ENCODE measurements at places on chromosomes 1 and 21. TPM values are rescaled to one million over a fixed set of nuclear protein-coding genes. Genes with fewer than 3 reads are reported as not detected.

DNA sequence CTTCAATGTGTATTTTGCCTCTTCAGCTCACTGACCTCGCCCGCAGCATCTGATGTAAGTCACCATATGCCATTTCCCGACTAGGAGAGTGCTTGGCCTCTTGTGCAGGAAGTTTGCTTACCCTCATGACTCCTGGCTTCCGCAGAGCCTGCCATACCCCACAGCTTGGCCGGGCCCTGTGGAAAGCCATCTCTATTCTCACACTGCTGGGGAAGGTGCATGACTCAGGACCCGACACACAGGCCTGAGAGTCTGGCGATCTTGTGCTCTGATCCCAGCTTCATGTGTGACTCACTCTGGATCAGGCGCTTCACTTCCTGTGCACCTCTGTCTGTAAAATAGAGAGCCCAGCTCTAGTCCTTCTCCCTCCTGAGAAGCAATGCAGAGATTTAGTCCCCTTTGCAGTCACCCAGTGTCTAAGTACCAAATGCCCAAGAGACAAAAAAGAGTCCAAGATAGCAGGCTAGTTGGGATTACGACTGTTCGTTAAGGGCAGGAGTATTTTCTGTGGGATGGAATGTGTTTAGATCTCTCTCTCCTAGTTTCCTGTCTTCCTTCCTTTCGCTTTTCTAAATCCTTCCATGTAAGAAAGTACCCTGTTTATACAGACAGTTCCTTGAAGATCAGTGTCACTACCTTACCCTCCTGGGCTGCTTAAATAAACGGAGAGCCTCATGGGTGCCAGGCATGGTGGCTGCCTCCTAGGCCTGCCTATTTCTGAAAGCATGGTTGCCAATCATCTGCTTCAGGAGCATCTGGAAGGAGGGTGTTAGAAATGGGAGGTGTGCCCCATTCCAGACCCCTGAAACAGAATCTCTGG is 62.8 kb upstream of the KIF26B start:
- no peak for DNase-seq

GRCh38 chr1:199279872-199280645 is 641.2 kb downstream of the PTPRC start:
- no peak for DNase-seq

- DNase-seq: no peak
These were observed 207 bp upstream of the SVBP start for GRCh38 chr1:42817440-42817767.

Gene ZMYND12
- 0.70 TPM for total RNA-seq

- no peak for DNase-seq
These were observed 8.6 kb downstream of the CSTB start for GRCh38 chr21:43767498-43767983.

DNA sequence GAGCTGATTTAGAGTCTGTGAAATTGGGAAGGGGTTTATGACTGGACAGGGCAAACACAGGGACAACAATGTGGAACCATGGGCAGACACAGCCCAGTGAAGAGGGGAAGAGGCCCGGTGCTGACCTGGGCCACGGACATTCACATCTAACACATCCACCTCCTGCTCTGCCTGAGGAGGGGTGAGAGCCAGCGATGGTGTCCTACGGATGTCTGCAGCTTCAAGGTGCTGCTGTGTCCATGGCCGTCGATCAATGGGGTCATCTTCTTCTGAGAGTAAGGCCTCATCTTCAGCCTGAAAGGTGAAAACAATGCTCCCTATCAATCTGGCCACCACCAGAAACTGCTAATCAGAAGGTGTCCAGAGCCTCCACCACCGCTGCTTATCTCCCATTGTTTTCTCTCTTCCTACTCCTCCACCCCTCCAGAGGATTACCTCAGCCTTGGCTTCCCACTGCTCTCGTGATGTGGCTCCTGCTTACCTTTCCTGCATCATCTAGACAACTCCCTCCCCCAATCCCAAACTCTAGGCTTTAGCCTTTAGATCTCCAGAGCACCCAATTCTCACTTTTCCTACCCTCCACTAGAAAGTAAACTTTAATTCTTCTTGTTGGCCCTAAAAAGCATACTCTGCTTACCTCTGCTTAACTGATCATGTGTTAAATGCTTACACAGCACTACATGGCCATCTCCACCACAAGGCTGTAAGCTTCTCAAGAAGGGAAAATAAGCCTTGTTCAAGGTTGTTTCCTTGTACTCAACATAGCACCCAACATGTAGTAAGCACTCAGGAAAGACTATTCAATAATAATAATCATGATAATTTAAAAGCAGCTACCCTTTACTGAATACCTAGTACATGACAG is 24.0 kb upstream of the ADAM30 start:
- DNase-seq: no peak

- DNase-seq: no peak
These were observed 3.8 kb downstream of the TRPM2 start for GRCh38 chr21:44357064-44357837.

DNA sequence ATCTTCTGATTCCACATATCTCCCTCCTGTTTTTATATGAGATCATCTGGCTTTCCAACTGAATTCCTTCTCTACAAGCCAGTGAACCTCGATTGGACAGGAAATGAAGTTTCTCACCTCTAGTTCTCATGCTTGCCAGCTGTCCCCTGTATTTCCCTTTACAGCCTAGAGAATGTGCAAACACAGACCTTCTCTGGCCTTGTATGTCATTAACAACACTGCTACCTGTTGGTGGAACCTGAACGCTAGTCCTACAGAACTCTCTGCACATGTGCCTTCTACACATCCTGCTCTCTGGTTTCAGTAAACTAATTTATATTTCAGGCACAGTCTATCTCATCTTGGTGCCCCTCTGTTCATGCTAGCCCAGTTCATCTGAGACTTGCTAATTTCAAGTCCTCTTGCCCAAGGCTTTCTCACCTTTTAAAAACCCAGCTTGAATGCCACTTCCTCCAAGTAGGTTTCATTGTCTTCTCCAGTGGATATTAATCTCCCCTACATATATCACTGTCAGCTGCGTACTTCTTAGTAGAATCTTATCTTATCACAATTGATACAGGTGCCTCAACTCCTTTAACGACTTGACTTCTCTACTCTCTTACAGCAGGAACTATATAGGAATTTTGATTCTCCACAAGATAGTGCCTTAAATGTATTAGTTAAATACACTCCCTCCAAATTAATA is 549.9 kb downstream of the PLPP3 start:
- no peak for DNase-seq

DNA sequence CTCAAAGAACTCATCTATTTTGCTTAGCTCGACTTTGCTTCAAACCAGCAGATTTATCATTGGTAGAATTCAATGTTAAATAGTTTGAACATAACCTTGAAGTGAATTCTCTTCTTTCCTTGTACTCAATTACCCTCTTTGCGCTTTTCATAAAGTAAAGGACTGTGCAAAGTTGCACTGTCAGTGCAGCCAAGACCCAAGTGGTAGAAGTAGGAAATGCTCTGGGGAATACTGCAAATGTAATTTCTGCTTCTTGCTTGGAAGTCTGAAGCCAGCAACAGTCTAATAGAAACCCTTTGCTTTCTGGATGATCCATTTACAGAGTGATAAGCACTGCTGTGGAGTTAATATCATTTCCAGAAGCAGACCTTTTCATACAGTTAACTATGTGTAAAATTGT is 936.7 kb upstream of the TMPRSS15 start:
- no peak for DNase-seq

DNA sequence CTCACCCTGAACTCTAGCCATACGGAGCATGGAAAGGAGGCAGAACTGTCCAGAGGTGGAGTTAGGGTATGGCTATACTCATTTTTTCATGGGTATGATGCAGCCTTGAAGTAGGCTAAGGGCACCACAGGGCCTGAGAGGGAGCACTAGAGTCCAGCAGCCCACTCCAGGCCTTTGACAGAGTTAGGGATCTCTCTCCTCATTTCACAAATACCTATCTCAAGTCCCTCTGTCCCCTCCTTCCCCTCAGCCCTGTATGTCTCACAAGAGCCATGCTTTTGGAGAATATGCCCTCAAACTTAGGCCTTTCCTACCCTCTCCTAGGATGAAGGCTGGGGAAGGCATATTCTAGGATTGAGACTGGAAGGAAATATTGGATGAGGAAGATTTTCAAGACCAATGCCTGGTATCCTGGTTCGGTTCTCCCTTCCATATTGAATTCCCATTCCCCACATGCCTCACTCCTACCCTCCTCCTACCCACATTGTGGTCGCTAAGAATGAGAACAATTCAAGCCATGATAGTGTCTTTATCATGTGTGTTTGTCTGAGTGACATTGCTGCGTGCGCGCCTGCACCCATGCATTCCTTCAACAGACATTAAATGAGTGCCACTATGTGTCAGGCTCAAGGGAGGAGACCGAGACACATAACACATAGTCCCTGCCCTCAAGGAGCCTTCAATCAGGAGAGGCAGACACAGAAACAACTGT is 2.6 kb upstream of the NECTIN4 start:
- DNase-seq: no peak

- no peak for DNase-seq
These were observed 367.3 kb downstream of the PTPRU start for GRCh38 chr1:29603622-29604021.

DNA sequence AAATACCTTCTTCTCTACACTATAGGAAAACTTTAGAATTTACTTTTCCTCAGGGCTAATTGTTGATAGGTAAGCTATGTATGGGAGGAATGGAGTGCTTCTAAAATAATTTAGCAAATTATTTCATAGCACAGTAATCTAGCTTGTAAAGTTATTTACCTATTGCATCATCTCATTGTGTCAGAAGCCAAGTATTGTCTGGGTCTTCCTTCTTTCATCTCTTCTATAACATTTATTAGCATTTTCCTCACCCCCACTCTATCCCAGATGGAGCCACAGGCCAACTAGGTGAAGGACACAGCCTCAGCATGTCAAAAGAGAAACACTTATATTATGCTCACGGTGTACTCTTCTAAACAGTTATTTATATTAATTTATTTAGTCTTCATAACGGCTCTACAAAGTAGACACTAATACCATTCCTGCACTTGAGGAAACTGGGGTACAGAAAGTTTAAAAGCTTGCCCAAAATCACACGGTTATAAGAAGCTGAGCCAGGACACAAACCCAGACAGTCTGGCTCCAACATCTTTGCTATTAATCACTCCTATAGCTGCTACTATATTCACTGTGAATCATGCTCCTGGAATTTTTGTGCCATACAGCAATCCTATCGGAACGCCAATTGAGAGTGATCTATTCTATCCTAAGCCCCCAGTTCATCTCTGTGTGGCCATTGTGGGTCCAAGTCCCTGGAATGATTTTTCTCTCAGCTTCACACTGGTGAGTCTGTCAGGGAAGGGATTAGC is 43.1 kb downstream of the OR10J5 start:
- DNase-seq: no peak

Gene DENND2C
- total RNA-seq: 2.0 TPM

GRCh38 chr21:44057960-44058651 is 46.0 kb downstream of the TRAPPC10 start:
- peak; percentile 35 for DNase-seq

Gene BNIPL
- 0.30 TPM for total RNA-seq

Gene KCNJ10
- not detected for total RNA-seq

Gene AMY1B
- total RNA-seq: not detected

DNA sequence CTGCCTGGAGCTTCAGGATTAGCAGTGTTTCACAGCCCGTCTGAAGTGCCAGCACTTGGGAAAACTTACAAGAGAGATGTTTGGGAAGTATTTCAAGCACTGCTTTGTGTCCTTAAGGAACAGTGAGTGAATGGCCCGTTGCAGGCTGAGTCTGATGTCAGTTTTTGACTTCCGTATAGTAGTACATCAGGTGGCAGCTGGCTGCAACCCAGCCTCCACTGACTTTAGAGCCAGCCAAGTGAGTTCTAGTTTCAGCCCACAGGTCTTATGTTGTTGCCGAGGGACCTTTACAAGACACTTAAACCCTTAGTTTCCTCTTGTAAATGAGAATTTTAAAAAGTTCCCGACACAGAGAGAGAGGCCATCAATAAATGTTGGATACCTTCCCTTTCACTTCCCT is 35.0 kb downstream of the UCK2 start:
- DNase-seq: no peak

GRCh38 chr1:24216276-24217074 is 29.4 kb upstream of the IFNLR1 start:
- no peak for DNase-seq

- DNase-seq: no peak
These were observed 1.1 kb upstream of the ZNF496 start for GRCh38 chr1:247332623-247333361.

Gene B3GALT2
- total RNA-seq: 0.25 TPM

Gene NES
- not detected for total RNA-seq

DNA sequence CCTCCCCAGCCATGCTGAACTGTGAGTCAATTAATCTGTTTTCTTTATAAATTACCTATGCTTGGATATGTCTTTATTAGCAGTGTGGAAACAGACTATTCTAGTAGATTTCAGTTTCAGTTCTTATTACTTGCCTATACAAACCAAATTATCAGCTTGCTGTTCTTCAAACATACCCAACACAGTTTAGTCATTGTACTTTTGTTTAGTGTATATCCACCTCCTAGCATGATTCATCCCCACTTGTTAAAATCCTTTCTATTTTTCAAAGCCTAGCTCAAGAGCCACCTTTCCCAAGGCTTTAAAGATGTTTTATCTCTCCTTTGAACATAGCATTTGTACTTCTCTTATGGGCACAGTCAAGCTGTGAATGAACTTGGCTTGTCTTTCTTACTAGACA is 195.6 kb upstream of the ZRANB2 start:
- no peak for DNase-seq

DNA sequence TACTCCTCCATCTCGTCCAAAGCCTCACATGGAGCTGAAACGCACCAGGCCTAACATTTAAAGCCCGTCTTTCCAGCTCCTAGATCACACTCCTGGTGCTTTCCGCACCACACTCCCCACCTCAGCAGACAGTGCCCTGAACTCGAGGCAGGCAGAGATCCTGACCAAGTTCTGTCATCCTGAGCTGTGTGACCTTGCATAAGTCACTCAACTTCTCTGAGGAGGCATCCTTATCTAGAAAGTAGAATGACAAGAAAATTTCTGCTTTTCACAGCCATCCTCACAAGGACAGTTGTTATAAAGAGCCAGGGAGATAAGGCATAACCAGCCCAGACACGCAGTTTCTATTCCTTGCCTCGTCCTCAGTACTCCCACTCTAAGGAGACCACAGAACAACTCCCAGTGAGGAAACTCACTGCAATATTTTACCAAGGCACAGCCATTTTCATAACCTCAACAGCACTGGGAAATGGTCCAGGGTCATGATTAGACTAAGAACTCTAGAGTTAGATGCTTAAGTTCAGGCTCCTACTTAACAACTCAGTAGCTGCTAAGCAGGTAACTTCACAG is 3.1 kb downstream of the LRP8 start:
- DNase-seq: no peak

Gene TINAGL1
- total RNA-seq: not detected

Gene ITSN1
- total RNA-seq: 2.1 TPM

Gene DNAI4
- 5.0 TPM for total RNA-seq

- no peak for DNase-seq
These were observed 2.3 kb downstream of the RCC2 start for GRCh38 chr1:17437260-17437579.

- DNase-seq: no peak
These were observed 182.6 kb upstream of the KCNK2 start for GRCh38 chr1:214899908-214900460.
